Right atrium auricular region (tissue), 2 donors: ENCODE measurements at places on chromosomes 16 and 17.

- no peak overlapping the region for H3K27ac ChIP-seq
- no peaks in the 10 kb centered on the region for H3K4me1 ChIP-seq
- no peaks in the 10 kb centered on the region for H3K36me3 ChIP-seq
- DNase-seq: no peak
- no peak overlapping the region for H3K4me3 ChIP-seq
Measured at GRCh38 chr16:84198401-84198800, 7.4 kb downstream of the ADAD2 start.

DNA sequence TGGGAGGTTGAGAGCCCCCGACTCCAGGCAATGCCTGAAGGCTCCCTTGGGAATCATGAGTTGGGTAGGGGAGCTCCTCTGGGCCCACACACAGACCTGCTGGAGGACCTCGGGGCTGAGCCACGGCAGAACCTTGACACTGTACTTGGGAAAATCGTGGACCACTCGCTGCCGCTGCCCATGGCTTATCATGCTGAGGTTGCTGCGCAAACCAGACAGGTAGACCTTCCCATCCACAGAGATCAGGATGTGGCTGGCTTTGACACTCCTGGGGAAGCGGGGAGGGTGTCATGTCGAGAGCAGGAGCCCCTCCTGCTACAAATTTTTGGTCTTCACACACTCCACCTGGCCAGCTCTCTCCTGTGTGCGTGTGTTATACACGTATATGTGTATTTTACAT, 7.2 kb upstream of the LIMD2 start:
- H3K4me1 ChIP-seq: no peaks in the 10 kb centered on the region
- peaks cover 54% of the 10 kb centered on the region for H3K36me3 ChIP-seq
- H3K27me3 ChIP-seq: no peaks in the 10 kb centered on the region
- no peak overlapping the region for H3K4me3 ChIP-seq

- H3K4me3 ChIP-seq: no peak overlapping the region
- DNase-seq: no peak
- no peaks in the 10 kb centered on the region for H3K4me1 ChIP-seq
- no peak overlapping the region for H3K27ac ChIP-seq
- no peaks in the 10 kb centered on the region for H3K36me3 ChIP-seq
Measured at GRCh38 chr16:82049484-82049883, 14.4 kb downstream of the HSD17B2 start.

GRCh38 chr16:46712911-46713310, 23.5 kb downstream of the ORC6 start:
- no peaks in the 10 kb centered on the region for H3K27me3 ChIP-seq
- no peak for DNase-seq

GRCh38 chr17:27542841-27543463, 86.7 kb downstream of the KSR1 start:
- no peak for DNase-seq
- peaks cover 27% of the 10 kb centered on the region for H3K4me1 ChIP-seq
- H3K27ac ChIP-seq: no peak overlapping the region
- H3K36me3 ChIP-seq: no peaks in the 10 kb centered on the region
- no peak overlapping the region for H3K4me3 ChIP-seq
- H3K27me3 ChIP-seq: no peaks in the 10 kb centered on the region
